ENCODE measurements at places on chromosomes 7 and 10.

DNA sequence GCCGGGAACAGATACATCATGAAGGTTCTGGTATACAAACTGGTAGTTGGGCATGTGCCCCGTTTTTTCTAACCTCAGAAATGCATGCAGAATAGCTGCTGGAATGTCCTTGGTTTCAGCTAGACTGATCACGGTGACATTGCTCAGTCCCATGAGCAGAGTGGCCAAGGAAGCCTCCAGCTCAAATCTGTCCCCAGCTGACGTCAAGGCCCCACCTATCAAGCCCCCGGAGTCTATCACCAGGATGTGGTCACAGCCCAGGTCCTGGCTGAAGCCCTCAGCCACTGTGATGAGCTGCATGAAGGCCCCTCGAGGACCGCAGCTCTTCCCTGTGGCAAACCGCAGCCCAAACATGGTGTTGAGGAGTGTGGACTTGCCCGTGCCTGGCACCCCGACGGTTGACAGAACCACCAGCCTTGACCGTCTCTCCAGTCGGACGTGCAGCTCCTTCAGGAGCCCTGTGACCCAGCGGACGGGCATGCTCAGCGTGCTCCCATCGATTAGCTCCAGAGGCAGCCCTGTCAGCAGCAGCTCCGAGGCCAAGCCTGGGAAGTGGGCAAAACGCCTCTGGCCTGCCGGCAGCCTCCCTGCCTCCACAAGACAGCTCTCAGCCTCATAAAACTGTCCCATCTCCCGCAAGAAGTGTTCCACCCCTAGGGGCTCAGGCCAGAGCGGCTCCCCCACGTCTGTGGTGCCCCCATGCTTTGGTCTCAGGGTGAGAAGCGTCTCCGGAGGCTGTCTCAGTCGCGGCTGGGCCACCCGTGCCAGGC is 7.8 kb upstream of the MRPS24 start:
- DNase-seq = no peak

GRCh38 chr7:102021841-102022618 is 204.6 kb downstream of the CUX1 start:
- no peak for DNase-seq

- no peak for DNase-seq
Observed at GRCh38 chr7:4020086-4020485, 662.0 kb upstream of the FOXK1 start.

DNA sequence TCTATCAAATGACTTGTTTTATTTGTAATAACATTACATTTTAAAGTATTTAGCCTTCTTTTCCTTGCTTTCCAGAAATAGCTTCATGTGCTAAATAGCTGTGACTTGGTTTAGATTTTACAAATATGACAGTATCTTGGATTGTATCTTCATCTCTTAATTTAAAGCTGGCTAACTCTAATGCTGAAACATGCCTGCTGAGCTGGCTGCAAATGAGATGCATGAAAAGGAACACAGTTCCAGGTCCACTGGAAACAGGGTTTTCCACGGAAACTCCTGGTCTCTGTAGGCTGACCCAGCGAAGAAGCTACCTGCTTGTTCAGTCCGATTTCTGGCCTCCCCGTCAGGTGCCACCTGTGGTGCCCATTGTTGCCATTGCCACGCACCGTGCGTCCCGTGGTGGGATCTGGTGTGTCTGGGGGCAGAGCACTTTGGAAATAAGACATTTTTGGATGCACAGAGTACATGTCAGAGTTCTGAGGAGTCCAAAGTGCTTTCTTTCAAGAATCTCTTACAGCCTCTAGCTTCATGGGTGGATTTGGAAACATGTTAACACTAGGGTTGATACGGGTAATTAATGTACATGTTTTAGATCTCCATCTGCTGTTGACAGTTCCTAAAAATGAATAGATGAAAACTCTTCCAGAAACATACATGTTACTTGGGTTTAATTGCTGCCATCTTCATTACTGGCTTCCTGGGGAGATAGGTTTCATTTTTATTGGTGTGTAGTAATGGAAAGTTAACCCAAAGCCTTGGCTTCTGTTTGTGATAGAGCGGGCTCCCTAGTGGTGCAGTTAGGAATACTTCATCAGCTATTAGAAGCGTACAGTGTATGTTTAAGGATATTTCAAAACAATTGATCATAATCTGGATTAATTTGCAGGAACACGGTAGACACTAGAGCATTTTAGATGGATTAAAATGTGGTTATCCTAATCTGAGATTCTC is 45.0 kb downstream of the SHH start:
- DNase-seq = no peak

GRCh38 chr7:14403587-14403986 is 414.1 kb upstream of the ETV1 start:
- no peak for DNase-seq

DNA sequence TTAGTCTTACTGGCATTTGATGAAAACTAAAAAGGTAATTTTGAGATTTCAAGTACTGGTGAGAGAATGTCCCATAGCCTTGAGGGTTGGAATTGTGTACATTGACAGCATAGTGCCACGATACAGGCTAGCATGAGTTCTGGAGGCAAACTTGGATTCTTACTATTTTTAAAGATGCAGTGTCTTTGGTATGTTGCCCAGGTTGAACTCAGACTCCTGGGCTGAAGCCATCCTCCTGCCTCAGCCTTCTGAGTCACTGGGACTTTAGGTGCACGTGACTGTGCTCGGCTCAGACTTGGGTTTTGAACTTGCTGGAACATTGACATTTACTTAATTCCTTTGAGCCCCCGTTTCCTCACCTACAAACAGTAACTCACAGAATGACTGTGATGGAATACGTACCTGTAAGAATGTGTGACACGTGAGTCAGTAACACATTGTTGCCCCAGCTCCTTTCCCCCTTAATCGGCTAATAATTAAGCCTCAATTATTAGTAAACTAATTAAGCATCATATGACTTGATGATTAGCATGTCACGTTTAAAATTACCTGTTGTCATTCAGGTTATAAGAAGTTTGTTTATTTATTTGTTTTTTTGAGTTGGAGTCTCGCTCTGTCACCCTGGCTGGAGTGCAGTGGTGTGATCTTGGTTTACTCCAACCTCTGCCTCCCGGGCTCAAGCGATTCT is 10.6 kb downstream of the DNAJB6 start:
- DNase-seq = no peak
